GM10248 (cell line): ENCODE measurements at places on chromosomes 3 and 15.

DNA sequence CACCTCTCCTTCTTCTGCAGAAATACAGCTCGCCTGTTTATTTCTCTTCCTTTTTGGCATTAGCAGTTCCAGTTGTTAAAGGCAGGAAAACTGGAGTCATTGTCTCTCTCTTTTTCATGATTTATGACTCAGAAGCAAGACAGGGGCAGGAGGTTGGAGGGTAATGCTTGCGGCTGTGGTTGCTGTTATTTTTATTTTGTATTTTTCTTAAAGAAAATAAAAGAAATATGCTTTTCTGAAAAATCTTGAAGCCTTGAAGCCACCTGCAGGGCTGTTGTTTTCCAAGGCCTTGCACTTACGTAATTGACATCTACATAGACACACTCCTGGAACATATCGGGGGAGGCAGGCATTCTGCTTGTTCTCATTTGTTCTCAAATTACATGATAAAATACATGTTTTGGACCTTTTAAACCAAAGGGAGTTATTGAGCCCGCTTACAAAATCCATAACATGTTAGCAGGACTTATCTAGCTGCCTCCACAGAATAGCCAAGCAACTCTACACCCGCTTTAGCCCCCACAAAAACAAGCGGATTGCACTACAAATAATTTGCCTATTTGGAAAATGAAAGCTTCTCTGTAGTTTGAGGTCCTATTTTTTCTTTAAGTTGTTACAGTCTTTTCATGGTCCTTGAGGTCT, 1004.6 kb upstream of the NR2F2 start:
- no peak for DNase-seq

GRCh38 chr3:64460877-64461276, 226.9 kb downstream of the ADAMTS9 start:
- DNase-seq: no peak

DNA sequence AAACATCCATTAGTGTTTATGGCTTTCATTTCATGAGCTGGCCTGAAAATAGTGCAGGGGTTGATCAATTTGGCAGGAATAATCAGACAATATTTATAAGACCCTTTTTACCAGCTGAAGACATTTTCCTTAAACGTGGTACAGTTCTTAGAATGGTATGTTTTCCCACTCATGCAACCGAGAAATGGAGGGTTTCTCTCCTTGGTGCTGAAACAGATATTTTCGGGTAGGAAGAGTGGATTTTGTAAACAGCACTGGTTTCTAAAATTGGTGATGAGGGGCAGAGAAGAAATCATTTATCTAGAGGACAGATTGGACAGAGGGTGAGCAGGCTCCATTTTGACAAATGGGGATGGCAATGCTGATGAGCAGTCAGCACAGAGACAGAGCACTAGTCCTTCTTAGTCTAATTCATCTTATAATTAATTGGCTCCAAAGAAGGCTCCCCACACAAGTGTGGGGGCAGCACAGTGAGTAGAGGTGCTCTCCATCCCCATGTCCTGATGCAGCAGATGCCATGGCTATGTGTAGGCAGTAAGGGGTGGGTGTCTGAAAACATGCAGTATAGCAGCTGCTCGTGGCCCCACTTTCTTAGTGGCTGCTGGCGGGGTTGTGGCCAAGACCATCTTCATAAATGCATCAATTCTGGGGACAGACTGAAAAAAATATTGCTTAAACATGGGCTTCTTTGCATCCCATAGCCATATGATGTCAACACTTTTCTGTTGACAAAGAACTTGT, 18.1 kb upstream of the SLC7A14 start:
- no peak for DNase-seq

GRCh38 chr3:139380575-139380974, 8.9 kb downstream of the COPB2 start:
- DNase-seq: no peak

- DNase-seq: no peak
These were observed 10.5 kb downstream of the NTRK3 start for GRCh38 chr15:88246081-88246480.

DNA sequence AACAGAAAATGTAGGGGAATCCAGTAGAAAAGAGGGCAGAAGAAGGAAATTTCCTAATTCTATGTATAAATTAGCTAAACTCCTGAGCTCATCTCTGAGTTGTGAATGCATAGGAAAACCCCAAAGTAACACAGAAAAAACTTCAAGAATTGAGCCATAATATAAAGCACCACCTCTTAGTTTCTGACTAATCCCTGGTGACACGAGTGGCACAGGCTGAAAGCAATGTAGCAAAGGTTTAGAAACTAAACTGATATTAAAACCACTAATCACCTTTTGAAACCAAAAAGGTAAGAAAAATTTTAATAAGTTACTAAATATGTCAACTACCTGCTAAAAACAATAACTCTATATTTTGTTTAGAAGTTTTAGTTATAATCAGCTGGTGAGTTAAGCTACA, 255.6 kb upstream of the NECTIN3 start:
- DNase-seq: no peak

GRCh38 chr3:141059816-141060215, 8.7 kb downstream of the SPSB4 start:
- no peak for DNase-seq

DNA sequence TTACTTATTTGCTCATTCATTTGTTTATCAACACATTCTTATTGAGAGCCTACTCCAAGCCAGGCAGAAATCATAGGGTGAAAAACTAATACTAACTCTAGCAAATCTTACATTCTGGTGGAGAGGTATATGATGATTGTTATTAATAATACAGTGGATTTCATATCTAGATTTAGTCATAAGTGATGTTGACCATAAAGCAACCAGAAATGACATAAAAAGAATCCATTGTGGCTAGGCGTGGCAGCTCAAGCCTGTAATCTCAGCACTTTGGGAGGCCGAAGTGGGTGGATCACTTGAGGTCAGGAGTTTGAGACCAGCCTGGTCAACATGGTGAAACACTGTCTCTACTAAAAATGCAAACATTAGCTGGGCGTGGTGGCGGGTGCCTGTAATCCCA, 26.2 kb upstream of the IL20RB start:
- DNase-seq: no peak

DNA sequence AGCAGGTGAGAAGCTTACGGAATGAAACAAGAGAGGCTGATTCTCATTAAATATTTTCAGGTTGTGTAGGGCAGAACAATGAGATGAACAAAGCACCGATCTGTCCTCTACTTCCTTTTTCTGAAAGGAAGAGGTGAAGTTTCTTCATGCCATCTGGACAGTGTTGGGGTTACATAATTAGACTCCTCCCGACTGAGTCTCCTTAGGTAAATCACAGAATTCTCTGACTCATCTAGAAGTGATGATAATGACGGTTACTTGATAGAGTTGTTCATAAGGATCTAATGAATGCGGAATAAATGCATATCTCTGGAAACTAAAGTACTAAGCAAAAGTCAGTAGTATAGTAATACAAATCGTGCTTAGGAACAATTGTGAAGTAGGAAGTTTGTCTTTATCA, 21.2 kb downstream of the CRTC3 start:
- peak; percentile 42 for DNase-seq

DNA sequence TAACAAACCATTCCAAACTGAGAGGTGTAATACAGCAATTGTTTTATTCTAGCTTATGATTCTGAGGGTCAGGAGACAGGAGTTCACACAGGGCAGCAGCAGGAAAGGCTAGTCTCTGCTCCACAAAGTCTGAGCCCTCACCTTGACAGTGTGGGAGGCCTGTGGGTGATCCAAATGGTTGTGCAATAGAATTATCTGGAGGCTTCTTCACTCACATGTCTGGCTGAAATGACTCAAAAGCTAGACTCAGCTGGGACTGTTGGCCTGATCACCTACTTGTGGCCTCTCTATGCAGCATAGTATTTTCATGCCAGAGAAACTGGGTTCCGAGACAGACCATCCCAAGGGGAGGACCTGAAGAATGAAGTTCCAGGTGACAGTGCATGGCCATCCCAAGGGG, 233.9 kb upstream of the UBE2E2 start:
- DNase-seq: no peak

DNA sequence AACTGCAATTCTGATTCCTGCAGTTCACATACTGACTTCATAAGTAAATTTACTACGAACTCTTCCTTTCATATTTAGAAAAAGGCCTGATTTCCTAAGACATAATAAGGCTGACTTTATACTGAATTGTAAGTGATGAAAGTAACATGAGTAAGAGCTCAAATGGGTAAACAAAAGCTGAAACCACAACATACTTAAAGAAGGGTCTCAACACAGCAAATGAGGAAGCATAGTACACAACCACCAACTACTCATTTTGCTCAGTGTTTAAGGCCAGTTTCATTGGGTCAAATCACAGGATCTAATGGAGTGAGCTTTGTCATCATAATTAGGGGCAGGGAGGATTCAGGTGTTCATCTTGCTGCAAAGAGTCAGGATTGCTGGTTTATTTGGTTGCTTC, 81.4 kb downstream of the SETD2 start:
- DNase-seq: peak; percentile 31

DNA sequence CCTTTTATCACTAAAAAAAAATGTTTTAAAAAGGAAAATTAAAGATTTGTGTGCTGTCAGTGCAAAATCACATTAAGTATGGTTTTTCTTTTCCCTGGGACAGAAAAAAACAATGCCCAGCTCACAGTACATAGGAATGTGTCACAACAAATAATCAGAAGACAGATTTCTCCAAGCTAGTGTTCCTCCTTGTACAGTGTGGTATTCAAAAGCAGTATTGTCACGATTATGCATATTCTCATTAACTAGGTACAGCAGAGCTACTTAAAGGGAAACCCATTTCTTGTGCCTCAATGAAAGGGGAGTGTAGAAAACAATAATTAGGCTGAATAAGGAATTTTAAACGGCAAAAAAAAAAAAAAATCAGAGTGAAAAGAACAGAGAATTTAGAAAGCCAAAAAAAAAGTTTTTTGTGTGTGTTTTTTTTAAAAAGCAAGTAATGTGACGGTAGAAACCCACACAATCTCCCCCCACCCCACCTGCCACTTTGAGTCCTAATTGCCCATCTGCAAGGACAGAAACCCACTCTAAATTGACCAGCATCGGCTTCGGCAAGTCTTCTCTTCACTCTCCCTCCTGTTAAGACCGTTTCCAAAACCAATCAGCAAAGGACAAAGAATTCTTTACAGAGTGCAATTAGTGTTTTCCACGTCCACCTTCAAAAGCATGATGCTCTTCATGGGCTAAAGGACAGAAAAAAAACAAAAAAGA, 41.0 kb downstream of the EIF4E3 start:
- DNase-seq: no peak

GRCh38 chr3:64905906-64906410, 218.2 kb upstream of the ADAMTS9 start:
- DNase-seq: no peak

DNA sequence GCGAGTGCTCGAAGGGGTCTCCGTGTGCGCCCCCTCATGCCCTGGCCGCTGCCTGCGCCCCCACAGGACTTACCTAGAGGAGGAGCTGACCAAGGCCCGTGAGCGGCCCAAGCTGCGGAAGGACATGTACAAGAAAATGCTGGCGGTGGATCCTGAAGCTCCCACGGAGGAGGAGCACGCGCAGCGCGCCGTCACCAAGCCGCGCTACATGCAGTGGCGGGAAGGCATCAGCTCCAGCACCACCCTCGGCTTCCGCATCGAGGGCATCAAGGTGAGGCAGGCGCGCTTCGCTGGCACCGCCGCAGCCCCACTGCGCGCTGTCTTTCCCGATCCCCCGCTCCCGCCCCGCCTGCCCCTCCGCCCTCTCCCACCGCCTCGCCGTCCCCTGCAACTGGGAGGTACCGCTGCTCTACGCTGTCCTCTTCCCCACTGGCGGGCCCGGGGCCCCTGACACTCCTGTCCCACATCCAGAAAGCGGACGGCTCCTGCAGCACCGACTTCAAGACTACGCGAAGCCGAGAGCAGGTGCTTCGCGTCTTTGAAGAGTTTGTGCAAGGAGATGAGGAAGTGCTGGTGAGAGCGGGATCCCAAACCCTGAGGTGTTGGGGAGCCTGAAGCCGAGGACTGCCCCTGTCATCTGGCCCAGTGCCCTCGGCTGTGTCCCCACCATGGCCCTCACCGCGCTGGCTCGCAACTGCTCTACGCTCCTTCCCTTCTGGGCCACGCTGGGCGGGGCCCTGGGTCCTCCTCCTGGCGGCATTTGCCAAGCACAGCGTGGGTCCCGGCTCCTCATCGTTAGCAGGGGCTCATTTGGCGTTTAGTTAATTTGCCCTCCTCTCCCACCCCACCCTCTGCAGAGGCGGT, 8.5 kb downstream of the ITPKA start:
- DNase-seq: no peak
